ENCODE measurements at places on chromosomes 11 and 22. TPM values are rescaled to one million over a fixed set of nuclear protein-coding genes. Genes with fewer than 3 reads are reported as not detected.

- no peak for DNase-seq
These were observed 35.0 kb downstream of the LDLRAD3 start for GRCh38 chr11:35978891-35979290.

GRCh38 chr11:74371269-74372052 is 26.8 kb downstream of the PGM2L1 start:
- no peak for DNase-seq

GRCh38 chr11:776561-777287 is 563 bp downstream of the GATD1 start:
- DNase-seq, result peak; percentile 73

GRCh38 chr11:78080818-78081495 is 1.3 kb upstream of the NDUFC2 start:
- DNase-seq, result no peak

DNA sequence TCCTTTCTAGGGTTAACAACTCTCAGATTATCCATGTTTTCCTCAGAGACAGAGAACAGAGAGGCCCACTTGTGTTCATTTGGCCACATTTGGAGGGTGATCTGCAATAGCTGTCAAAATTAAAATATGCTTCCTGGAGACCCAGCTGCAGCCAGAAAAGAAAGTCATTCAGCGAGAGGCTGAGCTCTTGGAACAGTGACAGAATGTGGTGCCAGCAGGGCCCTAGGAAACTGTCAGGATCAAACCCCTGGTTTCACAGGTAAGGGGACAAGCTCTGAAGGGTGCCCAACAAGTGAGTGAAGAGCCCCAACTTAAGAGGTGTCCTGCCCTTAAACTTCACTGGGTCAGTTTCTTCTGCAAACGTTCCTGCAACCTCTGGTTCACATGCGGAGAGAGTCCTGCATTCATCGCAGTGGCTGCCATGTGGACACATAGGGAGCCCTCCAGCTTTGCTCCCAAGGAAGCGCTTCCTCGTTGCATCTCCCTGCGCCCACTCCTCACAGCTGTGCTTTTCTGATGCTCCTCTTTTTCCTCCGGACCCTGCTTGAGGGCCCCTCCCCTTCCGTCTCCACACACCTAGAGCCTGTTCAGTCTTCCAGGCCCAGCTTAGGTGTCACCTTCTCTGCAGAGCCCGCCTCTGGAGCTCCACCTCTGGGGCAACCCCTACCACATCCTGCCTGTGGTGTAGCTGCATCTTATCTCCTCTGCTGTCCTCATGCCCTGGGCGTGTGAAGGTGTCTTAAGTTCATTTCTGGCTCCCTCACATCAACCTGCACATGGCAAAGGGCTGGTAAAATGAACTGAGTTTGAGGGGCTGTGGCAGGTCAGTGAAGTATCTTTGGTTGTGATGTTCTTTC is 3.9 kb downstream of the UCP3 start:
- DNase-seq, result no peak

DNA sequence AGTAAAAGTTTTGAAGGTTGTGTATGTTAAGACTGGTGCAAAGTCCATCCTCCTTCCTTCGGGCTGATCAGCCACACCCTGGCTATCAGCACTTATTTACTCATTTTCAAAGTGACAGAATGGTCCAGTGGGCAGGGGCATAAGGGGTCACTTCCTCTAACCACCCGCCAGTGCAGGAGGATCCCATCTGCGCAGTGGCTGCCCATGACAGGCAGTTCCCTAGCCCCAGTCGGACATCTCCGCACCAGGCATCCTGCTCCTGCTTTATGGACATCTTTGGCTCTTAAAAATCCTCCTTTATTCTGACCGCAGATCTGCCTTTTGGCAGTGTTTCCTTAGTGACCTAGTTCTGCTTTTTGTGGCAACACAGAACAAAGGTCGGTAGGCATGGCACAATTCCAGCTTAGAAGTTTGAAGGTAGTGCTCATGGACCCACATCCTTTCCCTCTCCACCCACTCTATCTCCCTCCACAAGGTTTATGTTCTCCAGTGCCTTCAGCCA is 55.9 kb downstream of the BMAL1 start:
- DNase-seq, result no peak

- no peak for DNase-seq
These were observed 20.1 kb downstream of the TMPRSS6 start for GRCh38 chr22:37089434-37089833.

DNA sequence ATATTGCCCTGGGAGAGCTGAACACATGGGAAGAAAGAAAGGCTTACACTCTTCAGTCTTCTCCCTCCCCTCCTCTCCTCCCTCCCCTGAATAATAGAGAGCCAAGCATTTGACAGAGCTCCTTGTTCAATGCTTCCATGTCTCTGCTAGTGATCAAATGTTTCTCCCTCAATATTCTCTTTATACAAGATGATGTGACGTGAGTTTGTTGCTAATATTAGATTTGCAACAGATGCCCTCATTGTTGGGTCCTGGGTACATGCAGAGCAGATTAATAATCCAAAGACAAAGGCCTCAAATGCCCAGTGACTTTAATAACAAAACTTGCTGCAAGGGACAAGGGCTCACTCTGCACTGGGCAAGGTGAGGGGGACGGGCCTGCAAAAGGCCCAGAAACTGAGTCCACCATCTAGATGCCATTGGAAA is 7.1 kb upstream of the ENDOD1 start:
- no peak for DNase-seq

DNA sequence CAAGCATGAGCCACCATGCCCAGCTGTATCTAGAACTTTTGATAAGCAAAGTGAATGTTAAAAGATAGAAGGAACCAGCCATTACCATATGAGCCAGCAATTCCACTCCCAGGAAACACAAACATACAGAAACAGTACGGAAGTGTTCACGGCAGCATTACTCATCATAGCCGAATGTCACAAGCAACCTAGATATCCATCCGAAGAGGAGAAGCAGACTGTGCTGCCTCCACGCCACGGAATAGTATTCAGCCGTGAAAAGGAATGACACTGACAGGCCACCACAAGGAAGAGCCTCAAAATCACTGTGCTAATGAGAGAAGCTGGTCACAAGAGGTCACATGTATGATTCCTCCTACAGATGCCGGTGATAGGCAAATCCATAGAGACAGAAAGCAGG is 17.6 kb upstream of the MGAT3 start:
- DNase-seq, result no peak

DNA sequence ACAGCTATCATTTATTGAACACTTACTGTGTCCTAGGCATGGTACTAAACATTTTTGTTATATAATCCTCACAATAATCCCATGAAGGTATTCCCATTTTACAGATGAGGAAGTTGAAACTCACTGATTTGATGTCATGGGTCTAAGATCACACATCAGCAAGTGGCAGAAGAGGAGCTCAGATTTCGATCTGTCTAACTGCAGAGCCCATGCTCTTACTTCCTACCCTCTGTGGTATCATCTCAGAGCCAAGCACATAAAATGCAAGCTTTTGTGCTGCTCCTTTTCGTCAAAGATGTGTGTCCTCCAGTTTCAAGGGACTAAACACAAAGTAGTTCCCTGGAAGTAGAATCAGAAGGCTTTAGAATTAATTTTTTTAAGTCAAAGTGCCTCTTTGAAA is 71.1 kb downstream of the ARFGAP2 start:
- no peak for DNase-seq

DNA sequence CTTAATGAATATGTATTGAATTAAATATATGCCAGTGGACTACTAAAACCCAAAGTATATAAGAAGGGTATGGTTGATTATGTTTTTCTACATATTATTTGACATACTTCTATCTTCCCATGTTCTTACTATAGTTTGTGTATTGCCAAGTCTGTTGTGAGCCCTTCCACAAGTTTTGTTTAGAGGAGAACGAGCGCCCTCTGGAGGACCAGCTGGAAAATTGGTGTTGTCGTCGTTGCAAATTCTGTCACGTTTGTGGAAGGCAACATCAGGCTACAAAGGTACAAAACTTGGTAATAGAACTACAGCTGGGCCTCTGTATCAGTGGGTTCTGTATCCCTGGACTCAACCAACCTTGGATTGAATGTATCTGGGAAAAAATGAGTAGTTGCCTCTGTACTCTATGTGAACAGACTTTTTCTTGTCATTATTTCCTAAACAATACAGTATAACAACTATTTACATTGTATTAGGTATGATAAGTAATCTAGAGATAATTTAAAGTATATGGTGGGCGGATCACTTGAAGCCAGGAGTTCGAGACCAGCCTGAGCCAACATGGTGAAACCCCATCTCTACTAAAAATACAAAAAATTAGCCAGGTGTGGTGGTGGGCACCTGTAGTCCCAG is 38.7 kb upstream of the TTC36 start:
- peak; percentile 75 for DNase-seq

GRCh38 chr11:103993507-103993906 is 42.9 kb upstream of the DDI1 start:
- no peak for DNase-seq

DNA sequence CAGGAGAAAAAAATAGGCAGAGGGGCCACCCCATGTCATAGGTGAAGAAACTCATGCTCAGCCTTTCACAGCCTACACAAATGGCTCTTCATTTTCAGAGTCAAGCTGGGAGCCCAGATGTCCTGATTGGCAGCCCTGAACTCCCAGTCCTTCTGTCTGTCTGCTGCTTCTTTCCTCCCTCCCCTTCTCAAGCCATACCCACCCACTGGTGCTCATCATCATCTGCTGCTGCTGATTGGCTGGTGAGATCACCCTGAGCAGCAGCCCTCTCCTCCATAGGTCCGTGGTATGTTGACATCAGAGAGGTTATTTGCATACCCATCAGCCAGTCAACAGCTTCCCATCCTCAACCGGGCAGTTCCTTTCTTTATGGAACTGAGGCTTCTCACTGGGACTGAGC is 46.1 kb upstream of the PRDM11 start:
- no peak for DNase-seq

DNA sequence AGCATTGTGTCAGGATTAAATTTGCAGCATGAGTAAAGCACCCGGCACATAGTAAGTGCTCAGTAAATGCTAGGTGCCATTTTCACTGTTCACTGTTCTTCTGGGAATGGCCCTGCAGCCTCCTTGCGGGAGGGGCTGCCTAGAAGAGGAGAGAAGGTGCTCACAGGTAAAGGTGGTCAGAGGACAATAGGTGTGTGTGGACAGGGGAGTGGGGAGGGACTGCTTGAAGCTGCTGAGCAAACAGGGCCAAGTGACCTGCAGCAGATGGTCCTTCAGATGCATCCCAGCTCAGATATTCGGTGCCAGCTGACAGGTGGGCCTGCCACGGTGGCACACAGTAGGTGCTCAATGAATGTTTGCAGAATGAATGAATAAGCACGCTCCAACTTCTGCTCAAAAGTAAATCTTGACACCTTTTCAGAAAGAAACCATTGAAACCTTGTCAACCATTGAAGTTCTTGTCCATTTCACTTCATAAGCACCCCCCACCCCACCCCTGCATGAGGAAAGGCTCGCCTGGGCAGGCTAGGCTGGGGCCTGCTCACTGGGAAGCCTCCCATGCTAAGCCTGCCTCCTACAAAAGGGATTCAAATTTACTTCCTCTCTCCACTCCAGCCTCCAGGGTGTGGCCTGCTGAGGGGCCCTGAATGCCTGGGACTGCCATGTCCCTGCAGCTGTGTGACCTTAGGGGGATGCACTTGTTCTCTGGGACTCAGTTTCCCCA is 1.6 kb downstream of the KIAA0930 start:
- no peak for DNase-seq

DNA sequence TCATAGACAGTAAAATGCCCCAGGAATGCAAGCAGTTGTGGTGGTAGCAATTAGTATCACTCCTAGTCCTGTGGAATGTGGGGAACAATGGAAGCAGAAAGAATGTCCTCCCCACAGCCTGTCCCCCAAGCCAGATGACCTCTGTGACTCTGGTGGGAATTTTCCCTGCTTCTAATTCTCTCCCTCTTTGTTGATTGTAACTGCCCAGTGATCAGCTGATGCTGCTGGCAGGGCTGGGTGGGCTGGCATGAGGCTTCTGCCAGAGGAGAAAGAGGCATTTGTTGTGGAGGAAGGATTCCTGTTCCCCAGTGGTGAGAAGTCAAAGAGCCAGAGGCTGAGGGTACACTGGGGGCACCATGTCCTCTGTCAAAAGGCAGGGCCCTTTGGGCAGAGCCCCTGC is 116.7 kb upstream of the NCAM1 start:
- no peak for DNase-seq

DNA sequence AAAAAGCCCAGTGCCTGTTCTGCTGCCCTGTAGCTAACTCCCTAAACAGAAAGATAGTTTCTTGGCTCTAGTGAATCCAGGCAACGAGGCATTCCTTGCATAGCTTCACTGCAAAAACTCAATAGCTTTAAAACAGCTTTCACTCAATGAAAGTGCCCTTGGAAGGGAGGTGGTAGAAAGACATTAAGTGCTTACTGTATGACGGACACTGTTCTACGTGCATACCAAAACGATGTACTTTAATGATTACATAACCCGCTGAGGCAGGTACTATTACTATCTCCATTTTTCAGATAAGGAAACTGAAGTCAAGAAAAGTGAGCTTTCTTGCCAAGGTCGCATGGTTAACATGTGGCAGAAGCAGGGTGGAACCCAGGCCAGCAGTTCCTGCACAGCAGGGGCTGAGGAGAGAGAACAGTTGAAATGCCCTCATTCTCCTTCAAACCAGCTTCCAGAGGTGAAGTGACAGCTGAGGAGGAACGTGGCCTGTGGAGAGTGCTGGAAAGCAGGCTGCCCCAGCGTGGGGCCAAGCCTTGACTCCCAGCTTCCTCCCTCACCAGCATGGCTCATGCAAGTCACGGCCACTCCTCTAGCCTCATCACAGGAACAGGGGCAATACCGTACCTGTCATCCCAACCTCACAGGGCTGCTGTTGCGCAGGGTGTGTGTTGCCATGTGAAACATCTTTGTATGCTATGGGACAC is 227.5 kb upstream of the NARS2 start:
- DNase-seq, result no peak

- DNase-seq, result no peak
These were observed 28.8 kb upstream of the CHORDC1 start for GRCh38 chr11:90251599-90251998.

DNA sequence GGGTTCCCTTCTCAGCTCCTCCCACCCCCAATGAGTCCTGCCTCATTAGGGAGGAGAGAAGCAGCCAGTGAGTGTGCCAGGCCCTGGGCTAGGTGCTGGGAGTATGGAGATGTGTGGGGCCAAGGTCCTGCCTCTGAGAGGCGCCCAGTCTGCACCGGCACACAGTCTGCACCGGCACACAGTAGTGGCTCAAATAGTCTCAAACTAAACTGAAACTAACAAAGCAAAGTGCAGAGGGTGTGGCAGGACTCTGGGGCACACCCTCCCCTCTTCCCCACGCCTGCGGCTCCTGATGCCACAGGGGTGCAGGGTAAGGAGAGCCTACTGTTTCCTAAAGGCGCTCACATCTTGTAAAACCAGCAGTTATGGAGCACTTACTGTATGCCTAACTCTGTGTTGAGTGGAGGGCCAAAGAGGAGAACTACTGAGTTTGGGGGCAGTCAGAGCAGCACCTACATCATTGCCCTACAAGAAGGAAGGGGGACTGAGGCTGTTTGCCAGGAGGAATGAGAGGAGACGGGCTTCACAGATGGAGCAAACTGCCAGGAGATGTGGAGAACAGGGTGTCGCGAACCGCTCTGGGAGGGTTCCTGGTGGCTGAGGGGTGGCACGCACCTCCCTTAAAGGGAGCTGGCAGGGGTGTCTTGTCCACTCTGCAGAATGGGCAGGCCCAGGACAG is 939 bp upstream of the SH3BP1 start:
- peak; percentile 21 for DNase-seq

- no peak for DNase-seq
These were observed 16.5 kb downstream of the NCAM1 start for GRCh38 chr11:112977755-112978154.

Gene SYT9
- total RNA-seq, result 1.7 TPM

Gene SUSD2
- 0.94 TPM for total RNA-seq

Gene LRRC51
- 5.3 TPM for total RNA-seq

Gene ABTB2
- 7.9 TPM for total RNA-seq

Gene CYTH4
- total RNA-seq, result 0.11 TPM

Gene HTATIP2
- total RNA-seq, result 51.3 TPM

Gene YWHAH
- total RNA-seq, result 203 TPM

Gene MS4A12
- not detected for total RNA-seq

Gene NOX4
- 1.1 TPM for total RNA-seq

Gene KCNQ1
- 4.3 TPM for total RNA-seq

Measured in WTC11 (cell line).